Hippocampal formation (tissue), 2 donors: ENCODE measurements at places on chromosomes 2 and 18.

DNA sequence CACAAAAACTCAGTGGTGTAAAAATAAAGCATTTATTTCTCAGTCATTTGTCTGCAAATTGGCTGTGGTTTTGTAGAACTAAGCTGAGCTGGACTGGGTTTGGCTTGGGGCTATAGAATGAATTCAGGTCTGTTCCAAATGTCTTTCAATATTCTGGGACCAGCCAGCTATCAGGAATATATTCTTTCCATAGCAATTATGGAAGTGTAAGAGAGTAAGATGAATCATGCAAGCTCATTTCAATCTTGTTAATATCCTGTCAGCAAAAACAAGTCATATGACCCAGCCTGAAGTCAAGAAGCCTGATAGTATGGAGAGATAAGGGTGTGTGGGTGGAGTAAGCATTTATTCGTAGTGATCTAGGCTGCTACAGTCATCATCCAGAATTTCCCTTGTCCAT is 481.0 kb upstream of the CDH2 start:
- DNase-seq: no peak

DNA sequence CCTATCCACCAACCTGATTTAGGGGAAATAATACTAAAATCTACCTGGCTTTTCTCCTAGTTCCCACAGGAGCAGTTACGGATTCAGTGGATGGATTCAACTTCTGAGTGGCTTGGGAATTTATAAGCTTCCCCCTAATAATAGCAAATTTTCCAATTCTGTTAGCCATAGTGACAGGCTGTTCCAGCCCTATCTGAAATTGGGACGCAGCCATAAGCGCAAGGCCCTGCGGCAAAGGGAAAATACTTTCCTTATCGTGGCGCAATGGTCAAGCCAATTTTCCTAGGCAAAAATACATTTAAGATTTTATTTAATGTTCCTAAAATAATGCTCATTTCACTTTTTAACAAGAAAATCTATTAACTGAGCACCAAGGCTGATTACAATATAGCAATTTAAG is 49.7 kb downstream of the CDH2 start:
- no peak for DNase-seq

DNA sequence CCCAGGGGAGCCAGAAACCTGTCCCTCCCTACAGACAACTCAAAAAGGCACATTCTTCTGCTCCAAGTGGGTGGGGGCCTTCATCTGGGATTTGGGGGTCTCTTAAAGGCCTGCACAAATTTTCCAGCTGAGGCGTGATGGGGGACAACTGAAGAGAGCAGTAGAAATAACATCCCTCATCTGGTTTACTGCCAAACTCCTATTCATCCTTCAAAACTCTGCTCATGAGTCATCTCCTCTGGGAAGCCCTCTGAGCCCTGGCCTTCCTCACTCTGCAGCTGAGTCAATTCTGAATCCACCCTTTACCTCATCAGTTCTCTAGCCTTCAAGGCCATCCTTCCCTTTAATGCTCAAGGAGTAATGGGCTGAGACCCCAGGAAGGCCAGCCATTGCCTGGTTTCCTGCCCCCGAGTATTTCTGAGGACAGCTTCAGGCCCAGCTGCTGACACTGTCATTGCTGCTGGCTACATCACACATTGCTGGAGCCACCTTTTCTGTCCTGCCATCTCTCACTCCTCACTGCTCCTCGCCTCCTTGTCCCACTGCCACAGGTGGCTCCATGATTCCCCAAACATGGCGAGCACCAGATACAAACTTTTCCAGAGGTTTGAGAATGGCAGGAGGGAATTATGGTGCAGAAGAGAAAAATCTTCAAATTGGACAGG is 32.2 kb upstream of the GLI2 start:
- no peak for DNase-seq

DNA sequence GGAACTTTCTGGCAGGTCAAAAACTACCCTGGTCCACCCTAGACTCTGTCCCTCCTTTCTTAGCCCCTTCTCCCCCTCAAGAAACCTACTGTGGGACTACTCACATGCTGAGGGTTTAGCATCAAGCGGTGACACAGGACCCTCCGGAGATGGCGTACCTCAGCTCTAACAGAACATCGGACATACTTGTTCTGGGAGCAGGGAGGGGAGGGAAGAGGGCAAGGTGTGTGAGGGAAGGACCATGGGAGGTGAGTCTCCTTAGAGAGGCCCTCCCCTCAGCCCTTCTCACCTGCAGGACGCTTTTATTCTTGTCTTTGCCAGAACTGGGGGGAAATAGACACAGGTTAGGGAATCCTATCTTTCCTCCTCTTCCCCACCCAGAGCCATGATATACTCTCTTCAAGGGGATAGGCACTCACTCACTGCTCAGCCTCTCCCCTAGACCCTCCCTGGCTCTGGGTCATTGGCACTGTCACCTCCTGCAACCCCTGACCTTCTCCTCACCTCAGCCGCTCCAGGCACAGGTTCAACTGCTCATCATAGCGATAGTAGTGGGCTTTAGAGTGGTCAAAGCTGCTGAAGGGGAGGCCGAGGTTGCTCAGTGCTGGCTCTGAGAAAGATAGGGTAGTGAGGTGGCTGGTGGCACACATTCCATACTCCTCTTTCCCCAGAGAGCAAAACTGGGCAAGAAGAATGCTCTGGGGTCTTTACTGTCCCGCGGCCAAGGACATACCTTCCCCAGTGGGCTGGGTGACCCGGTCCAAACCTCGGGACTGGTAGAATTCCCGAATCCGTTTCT is 1.8 kb downstream of the PCGF1 start:
- DNase-seq: no peak

GRCh38 chr18:79523736-79524180 is 128.0 kb downstream of the NFATC1 start:
- no peak for DNase-seq

- DNase-seq: no peak
Observed at GRCh38 chr2:175123254-175123653, 44.7 kb downstream of the ATF2 start.

- no peak for DNase-seq
Observed at GRCh38 chr2:170434900-170435621, 257.1 kb downstream of the MYO3B start.

- DNase-seq: no peak
Observed at GRCh38 chr2:55779459-55780421, 86.1 kb upstream of the PNPT1 start.

DNA sequence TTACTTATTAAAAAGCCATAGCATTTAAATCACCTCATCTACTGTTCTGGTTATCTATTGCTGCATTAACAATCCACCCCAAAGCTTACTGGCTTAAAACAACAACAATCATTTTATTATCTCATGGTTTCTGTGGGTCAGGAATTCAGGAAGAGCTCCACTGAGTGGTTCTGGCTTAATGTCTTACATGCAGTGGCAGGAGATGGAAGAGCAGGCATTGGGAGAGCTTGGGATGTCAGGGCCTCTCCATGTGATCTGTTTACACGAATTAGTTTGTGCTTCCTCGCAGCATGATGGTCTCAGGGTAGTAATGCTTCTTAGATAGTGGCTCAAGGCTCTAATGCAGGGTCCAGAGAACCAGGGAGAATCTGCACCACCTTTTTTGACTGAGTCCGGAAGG is 14.4 kb upstream of the REL start:
- no peak for DNase-seq

DNA sequence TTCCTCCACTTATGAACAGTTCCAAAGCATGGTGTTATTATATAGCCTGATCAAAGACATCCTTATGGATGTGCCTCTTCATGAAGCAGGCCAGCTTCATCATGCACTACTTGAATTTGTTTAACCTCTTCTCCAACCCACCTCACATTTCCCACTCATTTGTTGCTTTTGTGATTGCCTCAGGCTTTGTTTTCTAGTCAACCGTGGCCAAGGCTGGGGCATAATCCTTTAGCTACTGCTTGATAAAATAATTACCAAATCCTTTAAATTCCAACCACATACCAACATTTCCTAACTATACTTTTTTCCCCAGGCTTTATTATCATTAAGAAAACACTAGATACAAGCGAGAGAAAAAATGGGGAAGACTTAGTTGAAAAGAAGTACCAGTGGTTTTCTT is 39.6 kb upstream of the SCN1A start:
- no peak for DNase-seq

- no peak for DNase-seq
Observed at GRCh38 chr2:72293620-72294019, 146.0 kb upstream of the CYP26B1 start.

DNA sequence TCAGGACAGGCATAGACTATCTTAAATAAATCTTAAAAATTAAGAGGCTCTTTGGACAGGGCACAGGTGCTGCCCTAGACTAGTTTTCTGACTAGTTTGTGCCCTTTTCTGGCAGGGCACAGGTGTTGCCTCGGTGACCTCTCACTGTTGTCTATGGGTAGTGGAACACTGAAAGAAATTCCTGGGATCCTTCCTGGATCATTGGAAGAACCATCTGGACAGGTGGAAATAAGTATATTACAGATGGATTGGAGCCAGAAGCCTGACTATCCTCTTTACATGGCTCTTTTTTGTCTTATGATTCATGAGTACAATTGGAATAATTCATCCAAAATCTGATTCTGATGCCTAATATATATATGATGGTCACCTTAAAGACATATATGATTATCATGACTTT is 286.6 kb downstream of the RIT2 start:
- no peak for DNase-seq

DNA sequence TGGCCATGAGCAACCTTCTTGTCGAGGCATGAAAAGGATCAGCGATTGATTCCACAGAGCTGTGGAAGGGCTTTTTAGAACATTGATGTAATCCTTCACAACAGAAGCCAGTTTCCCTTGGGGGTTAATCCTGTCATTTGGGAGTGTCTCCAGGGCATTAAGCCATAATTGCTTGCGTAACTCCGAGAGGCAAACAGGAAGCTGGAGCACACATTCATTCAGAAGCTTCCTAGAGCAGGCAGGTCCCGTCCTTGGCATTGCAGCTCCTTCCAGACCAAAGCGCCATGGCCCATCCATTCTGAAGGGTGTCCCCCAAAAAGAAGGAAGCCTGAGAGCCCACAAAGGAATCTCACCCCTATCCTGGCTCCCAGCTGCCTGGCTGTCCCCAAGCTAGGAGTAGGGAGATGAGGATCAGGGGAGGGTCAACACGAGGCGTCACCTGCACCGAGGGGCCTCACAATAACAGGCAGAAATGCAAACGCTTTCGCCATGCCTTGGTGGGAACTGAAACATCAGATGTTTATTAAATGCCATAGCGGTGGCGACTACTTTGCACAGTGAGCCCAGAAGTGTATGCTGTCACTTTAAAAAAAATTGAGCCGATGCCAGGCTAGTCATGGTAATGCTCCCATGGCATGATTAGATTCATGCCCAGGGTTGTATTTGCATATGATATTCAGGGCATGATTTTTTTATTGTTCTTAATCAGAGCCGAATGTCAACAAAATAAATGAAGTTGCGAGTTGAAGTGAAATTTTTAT is 339.4 kb downstream of the BCL11A start:
- DNase-seq: no peak

DNA sequence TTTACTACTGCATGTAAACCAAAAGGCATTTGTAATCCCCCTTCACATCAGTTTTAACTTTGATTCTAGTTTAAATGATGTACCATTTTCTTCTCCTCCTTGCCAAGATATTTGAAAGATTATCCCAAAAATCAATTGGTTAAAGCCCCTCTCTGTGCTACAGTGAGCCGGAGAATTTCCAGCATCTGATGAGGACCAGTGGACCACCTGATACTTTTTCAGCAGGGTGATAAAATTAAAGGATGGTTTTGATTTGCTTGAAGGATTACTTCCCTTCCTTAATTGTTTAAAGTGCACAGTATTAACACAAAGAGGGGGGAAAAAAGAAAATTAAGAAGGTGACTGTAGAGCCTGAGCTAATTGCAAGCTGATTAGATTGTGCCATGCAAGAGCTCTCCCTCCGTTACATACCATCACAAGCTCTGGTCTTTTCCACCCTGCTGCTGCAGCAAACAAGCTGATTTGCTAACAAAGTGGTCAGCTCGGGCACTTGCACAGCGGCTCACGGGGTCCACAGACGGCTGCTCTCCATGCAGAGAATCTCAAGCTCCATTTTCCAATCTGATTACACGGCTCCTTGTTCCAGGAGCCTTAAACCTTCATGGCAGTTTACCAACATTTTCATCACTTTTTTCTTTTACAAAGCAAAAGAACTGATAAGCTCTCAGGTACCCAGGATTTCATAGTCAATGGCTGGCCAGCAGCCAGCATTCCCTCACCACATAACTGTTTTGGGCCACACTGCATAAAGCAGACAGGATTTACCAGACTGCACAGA is 22.1 kb downstream of the FIGN start:
- peak; percentile 70 for DNase-seq

DNA sequence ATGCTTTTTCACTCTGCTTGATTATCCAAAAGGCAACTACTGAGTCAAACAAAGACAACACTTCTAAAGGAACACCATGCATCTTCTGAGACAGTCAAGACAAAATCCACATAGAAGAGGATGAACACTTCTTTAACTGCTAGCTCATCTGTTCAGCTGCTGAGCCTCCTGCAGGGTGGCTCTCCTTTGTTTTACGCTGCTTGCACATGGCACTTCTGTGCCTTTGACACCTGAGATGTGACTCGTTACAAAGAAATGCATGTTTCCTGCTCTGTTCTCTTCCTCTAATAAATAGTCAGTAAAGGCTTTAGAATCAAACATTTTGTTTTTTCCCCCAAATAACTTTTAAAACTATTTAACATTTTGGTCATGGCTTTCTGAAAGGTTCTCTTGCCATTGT is 1129.4 kb downstream of the TDRD15 start:
- no peak for DNase-seq

DNA sequence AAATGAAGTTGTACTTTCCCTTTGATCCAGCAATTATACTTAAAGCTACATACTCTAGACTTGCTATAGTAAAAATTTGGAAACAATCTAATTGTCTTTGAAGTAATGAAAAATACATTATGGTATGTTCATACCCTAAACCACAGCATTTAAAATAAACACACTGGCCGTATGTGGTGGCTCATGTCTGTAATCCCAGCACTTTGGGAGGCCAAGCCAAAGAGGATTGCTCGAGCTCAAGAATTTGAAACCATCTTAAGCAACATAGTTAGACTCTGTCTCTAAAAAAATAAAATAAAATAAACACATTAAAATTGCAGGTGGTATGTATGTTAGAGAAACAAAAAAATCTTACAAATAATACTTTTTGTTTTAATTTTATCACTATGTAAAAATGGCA is 208.1 kb upstream of the KLHL14 start:
- no peak for DNase-seq

DNA sequence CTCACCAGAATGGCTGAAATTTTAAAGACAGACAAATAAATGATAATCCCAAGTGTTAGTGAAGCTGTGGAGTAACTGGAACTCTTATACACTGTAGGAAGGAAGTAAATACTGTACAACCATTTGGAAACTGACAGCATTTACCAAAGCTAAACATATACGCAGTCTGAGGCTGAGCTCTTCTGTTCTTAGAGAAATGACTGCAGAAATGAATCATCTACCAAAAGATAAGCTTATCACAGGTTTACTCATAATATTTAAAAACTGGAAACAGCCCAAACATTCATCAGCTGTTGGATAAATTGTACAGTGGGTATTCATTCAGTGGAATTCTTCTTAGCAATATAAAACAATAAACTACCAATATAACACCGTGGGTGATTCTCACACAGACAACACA is 218.2 kb upstream of the RAB12 start:
- DNase-seq: no peak
